ENCODE measurements at places on chromosomes 4 and X.

DNA sequence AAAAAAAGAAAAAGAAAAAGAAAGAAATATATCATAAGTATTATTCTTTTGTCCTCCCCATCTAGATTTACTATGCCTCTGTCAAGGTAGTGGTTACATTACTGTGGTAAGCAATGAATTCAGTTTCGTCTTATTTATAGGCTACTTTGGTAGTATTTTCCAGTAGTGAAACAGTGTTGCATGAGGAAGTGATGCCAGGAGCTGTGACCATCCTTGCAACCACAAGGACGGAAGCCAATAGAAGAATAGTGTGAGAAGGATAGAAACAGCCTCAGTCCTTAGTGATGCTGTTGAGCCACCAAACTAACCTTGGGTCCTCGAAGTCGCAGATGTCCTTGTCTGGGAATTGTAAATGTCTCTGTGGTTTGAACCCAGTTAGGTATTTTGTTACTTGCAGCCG is 328.5 kb downstream of the PPP3CA start:
- no peak for DNase-seq

DNA sequence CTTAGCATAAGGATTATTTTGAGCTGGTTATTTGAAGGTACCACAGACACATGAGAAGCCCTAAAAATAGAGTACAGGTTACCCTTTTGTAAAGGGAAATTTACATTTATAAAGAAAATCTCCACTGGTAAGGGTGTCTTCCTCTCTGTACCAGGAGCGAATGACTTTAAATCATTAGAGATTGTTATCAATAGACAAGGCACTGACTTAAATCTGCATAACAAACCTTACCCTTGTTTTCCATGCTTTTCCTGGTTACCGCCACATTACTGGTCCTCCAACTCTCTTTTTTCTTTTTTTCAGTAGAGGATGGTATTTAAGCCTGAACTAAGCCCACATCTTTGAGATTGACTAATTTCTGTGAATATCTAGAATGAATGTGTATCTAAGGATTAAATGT is 129.8 kb downstream of the SLC7A11 start:
- no peak for DNase-seq

GRCh38 chr4:169663831-169664230 is 43.5 kb downstream of the CLCN3 start:
- DNase-seq, result no peak

DNA sequence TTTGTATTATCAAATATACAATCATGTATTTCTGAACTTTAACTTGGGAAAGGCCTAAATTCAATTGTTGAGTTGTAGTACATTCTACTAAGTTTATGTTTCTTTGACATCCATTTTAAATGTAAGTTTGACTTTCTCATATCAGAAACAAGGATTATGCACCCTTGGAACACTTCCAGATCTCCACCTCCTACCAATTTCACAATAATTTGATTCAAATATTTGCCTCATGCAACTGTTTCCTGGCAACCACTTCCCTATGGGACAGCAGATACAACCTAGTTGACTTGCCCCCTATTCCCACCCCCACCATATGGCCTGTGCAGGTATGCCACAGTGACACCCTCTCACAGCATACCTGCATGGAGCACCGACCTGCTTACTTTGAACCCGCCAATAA is 506.4 kb upstream of the PABPC4L start:
- no peak for DNase-seq

GRCh38 chrX:138519296-138519695 is 192.2 kb downstream of the FGF13 start:
- no peak for DNase-seq

DNA sequence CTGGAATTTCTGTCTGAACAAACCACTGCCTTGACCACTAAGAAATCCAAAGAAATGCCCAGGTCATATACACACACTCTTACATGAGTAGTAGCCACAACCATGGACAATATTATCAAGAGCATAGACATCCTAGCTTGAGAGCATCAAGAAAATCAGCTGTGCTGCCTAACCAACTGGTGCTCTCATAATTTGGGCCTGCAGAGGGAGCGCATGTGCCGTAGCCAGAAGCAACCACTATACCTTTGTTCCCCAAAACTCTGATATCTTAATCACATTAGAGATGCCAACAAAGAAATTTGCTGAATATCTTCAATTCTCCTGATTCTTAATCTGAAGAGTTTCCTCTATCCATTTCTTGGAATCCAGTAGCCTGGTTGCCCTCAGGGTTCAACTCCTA is 163.6 kb downstream of the ZNF674 start:
- DNase-seq, result no peak

DNA sequence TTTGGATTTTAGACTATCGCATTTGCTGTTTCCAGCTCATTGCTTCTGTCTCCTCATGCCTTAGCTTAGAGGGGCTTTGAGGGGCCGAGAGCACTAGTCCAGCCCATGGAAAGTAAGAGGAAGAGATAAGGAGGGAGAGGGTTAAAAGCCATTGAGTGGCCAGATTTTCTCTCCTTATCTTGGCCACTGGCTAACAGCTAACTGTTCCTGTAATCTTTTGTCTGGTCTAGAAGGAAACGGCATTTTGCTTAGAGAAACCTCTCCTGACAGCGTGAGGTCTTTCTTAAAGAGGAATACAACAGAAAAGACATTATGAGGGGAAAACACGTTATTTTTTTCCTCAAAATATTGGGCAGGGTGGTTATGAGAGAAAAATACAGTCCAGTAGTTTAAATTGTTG is 7.9 kb downstream of the GPR101 start:
- DNase-seq, result no peak

- no peak for DNase-seq
Measured at GRCh38 chrX:153673428-153674218, at the start of gene PNCK. TSS of gene PNCK (minus strand) at chrX:153673813. CDS start at chrX:153673076, 737 bp downstream.

DNA sequence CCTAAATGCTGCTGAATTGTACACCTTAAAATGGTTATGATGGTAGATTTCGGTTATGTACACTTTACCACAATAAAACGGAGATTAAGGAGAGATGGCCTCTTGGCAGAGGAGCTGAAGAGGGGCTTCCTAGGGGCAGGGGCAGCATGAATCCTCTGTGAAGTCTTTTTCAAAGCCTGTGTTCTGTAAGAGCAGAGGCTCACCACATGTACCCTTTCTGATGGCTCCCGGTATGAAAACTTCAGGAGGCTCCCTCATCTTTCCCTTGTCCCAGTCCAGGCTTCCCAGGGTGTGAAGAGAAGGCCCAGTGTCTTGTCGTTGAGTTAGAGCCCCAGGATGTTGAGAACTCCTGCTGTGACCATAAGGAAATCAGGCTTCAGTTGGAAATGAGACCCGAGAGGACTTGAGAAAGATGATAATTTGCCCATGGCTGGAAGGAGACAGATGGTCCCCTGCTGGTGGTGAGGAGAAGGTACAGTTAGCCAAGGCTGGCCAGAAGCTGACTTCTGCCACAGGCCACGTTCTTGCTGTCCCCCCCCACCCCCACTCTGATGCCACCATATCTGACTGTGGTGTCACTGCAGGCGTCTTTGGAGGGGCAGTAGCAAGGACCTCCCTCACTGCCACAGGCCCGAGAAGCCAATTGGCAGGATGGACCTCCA is 31.8 kb upstream of the MTM1 start:
- no peak for DNase-seq

- DNase-seq, result no peak
Measured at GRCh38 chrX:104255465-104255864, 732 bp upstream of the ESX1 start.

DNA sequence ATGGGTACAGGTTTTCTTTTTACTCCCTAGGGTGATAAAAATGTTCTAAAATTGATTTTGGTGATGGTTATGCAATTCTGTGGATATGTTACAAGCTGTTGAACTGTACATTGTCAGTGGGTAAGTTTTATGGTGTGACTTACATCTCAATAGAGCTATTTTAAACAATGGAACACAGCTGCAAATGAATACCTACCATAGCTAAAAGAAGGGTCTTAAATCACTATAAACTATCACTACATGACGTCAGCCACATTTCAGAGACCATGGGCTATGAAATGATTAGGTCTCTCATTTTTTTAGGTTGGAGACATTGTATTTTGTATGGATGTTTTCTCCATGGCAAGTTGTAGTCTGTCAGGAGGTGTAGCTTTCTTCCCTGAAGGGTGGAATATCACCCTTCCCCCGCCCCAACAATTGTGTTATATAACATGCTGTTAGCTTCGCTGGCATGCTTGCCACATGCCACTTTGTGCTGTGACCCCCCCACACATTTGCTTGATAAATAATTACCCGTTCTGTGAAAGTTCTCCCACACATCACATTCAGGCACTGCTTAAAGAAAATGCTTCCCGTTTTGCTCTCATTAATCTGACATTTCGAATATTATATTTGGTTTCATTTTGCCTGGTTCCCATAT is 159.7 kb downstream of the ARHGAP10 start:
- no peak for DNase-seq

Measured in GM12891 (cell line).